Aorta (tissue), 5 donors: ENCODE measurements at places on chromosomes 3 and 15. TPM values are rescaled to one million over a fixed set of nuclear protein-coding genes. Genes with fewer than 3 reads are reported as not detected.

- H3K4me3 ChIP-seq, result no peak overlapping the region
- no peaks in the 10 kb centered on the region for H3K4me1 ChIP-seq
- H3K27me3 ChIP-seq, result no peaks in the 10 kb centered on the region
- H3K36me3 ChIP-seq, result no peaks in the 10 kb centered on the region
Observed at GRCh38 chr15:25739687-25740121, 123.4 kb downstream of the ATP10A start.

- H3K4me3 ChIP-seq, result no peak overlapping the region
- H3K27me3 ChIP-seq, result no peaks in the 10 kb centered on the region
- H3K27ac ChIP-seq, result no peak overlapping the region
- H3K36me3 ChIP-seq, result no peaks in the 10 kb centered on the region
- no peak for DNase-seq
Observed at GRCh38 chr3:190338717-190339116, 16.5 kb upstream of the CLDN1 start.

DNA sequence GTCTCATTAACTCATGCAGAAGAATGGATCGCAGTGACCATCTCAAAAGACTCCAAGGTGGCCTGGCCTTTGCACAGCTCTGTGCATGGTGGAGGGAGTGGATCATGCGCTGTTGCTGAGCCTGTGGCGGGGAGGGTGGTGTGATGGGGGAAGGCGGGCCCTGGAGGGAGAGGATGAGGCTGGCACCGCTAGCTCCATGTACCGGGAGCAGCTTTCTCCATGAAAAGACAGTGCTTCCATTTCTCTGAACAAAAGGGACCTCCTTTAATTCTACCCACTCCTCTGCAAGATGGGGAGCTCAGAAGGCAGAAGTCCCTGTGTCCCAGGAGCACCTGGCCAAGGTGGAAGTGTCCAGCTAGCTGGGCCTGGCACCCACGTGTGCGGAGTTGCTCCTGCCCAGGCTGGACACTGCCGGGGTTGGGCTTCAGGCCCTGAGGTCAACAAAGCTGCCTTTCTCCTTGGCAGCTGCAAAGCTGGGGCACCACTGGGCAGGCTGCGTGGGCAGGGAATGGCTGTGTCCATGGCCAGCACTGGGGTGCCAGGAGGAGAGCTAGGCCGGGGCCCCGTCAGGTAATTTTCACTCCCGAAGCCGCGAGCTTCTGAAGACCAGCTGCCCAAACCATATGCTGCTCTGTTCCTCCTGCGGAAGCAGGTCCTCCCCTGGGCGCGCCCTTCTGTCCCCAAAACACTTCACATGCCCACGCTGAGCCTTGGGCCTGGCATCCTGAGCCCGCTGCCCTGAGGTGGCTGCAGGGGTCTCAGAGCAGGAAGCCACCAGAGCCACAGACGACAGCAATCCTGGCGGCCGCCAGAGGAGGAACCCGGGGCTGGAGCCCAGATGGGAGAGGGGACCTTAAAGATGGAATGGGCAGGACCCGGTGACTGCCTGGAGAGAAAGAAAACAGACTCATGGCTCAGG is 6.4 kb downstream of the MAP6D1 start:
- H3K36me3 ChIP-seq, result no peaks in the 10 kb centered on the region
- H3K4me1 ChIP-seq, result no peaks in the 10 kb centered on the region
- no peak overlapping the region for H3K27ac ChIP-seq
- no peak for DNase-seq
- H3K27me3 ChIP-seq, result no peaks in the 10 kb centered on the region

DNA sequence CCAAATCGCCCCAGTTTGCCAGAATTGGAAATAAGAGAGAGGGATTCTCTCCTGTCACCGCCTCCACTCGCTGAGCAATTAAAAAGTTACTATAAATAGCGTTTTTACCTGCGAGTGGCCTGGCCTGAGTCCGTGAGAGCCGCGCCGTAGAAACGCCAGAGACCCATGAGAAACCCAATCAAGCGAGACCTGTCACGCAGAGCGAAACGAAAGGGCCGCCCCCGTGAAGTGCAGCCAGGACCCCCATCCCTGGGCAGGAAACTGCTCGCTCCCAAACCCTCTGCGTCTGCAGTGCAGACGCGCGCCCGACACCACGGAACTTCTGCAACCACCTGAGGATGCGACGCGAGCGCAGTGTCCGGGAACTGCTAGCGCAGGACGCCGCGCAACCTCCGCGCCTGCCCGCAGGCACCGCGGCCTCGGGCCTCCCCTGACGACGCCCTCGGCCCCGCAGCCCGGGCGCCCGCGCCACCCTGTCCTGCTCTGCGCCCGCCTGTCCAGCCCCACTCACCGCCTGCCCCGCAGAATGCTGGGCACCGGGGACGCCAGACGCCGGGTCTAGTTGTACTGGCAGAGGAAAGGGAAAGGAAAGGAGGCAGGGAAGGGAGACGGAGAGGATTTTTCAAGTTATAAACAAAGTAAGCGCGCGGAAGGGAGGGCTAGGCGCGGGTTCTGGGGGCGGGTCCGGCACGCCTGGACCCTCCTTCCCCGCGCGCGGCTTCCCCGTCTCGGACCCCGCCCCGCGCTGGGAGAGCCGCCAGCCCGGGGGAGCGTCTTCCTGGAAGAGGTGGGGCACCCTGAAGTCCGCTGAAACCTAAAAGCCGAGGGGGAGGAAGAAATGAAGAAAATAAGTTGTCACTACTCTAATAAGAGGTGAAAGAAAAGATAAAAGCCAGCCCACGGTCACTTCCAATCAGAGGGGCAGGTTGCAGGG is at the start of gene PLSCR4:
Gene PLSCR4, minus strand, starts transcription at position 657 of the 934 bp plus-strand sequence. CDS start 29,034 bp downstream, outside the sequence.
- peak; percentile 89 for DNase-seq
- no peaks in the 10 kb centered on the region for H3K4me1 ChIP-seq
- H3K36me3 ChIP-seq, result no peaks in the 10 kb centered on the region
- H3K27ac ChIP-seq, result peak within 1 kb of the TSS; percentile 78

TMEM207 gene
- total RNA-seq, result not detected

NRG4 gene
- total RNA-seq, result not detected

GRCh38 chr3:126476166-126477060 is 722 bp upstream of the ZXDC start:
- DNase-seq, result peak; percentile 74
- H3K27me3 ChIP-seq, result no peaks in the 10 kb centered on the region
- H3K4me1 ChIP-seq, result peaks cover 4% of the 10 kb centered on the region
- H3K4me3 ChIP-seq, result peak overlapping the region; percentile 83

FEZF2 gene
- not detected for total RNA-seq

GRCh38 chr3:25405335-25405734 is 22.7 kb upstream of the RARB start:
- H3K27me3 ChIP-seq, result no peaks in the 10 kb centered on the region
- H3K4me3 ChIP-seq, result no peak overlapping the region
- H3K27ac ChIP-seq, result no peak overlapping the region
- H3K4me1 ChIP-seq, result no peaks in the 10 kb centered on the region
